ENCODE measurements at places on chromosomes 3 and 15.

- DNase-seq = no peak
Observed at GRCh38 chr15:73844356-73844755, 29.0 kb upstream of the TBC1D21 start.

DNA sequence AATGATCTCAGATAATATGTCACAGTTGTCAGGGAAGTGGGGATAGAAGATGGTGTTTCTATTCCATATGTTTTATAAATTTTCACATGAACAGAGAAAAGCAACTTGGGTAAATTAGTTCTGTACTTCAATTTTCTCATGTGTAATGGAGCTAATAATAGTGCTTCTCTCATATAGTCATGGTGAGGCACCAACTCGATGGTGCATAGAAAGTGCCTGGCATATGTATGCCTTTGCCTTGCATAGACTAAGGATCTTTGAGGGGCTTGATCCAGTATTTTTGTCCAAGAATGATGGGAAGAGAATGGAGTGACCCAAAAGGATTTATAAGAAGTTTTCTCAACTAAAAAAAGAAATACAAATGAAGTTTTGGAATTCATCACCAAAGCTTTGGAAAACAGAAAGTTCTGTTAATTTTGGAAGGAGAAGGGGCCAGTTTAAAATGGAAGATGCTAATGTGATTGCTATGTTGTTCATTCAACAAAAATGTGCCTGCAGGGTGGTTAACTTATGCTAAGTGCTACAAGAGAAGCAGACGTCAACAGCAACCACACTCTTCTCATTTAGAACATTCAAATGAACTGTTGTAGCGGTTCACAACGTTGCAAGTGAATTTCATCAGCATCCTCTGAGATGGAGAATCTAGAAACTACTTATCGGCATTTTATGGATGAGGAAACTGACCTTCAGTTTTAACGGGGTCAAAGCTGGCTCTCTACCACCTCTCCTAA lies 86.1 kb downstream of the RTP4 start:
- no peak for DNase-seq

DNA sequence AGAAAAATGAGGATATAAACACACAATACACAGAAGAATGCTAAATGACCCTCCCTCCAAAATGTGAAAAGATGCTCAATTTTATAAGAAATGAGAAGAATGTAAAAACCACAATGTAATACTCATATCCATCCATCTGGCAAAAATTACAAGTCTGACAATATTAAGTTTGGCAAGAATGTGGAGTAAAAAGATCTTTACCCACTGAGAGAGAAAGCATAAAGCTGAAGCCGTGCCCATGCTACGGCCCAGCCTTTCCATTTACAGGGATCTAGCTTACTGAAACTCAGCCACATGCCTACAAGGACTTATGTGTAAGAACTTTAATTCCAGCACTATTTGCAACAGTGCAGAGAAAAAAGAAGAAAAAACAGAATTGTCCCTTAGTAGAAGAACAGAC lies 42.9 kb downstream of the ATP13A3 start:
- DNase-seq = no peak

GRCh38 chr3:126357295-126358037 lies at the start of gene KLF15:
Gene KLF15, minus strand, starts transcription at chr3:126357408. Its CDS starts 4,486 bp downstream, at chr3:126352922.
- peak; percentile 48 for DNase-seq

GRCh38 chr3:169118666-169119370 lies 544.7 kb downstream of the MECOM start:
- no peak for DNase-seq

- no peak for DNase-seq
Observed at GRCh38 chr15:93707751-93708150, 523.6 kb upstream of the MCTP2 start.

DNA sequence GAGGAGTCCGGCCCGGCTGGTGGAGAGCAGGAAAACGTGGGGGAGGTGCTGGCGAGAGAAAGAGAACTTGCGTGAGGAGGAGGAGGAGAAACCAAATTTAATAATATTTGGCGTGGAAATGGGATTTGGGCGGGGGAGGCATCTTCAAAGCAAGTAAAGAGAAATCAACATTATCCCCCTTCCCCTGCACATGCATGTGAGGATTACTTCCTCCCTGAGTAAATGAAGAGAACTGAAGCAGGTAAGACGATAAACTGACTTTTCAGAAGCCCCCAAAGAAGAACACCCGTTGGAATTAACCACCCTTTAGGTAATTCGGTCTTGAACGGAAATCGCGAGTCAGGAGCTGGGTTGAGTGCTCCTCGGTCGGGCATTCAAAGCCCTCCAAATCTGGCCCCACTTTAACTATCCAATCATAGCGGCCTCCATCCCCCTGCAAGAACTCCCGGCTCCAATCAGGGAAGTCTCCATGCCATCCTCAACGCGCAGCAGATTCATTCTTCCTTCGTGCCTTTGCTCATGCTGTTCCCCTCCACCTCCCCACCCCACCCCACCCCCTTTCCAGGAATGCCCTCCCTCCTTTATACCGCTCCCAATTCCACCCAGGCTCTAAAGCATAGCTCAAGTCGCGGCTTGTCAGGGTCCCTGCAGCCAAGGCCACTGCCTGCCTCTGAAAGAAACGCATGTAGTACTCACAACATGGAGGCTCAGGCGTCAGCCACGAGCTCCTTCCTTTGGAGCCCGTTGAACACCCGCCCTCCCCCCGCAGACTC lies 545 bp upstream of the RFX7 start:
- DNase-seq = peak; percentile 11

DNA sequence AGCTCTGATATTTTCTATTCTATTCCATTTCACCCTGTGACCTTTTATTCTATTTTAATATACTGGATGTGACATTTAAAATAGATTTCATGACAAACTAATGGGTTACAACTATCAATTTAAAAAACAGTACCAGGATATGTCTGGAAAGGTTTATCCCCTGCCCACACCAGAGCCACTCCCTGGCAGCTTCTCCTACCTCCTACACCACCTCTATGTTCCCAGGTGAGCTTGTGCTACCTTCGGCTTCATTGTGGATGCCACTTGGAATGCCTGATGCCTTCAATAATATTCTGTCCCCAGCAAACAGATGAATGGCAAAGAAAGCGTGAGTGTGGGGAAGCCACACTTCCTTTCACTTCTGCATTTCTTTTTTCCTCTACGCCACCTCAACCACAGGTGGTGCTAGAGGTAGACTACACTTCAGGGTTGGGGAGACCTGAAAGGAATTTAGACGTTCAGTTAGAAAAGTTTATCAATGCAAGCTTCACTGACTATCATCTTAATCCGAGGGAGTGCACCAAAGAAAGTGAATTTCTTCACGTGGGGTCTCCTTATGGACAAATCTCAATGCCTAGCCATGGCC lies 213.0 kb downstream of the SSR3 start:
- no peak for DNase-seq

DNA sequence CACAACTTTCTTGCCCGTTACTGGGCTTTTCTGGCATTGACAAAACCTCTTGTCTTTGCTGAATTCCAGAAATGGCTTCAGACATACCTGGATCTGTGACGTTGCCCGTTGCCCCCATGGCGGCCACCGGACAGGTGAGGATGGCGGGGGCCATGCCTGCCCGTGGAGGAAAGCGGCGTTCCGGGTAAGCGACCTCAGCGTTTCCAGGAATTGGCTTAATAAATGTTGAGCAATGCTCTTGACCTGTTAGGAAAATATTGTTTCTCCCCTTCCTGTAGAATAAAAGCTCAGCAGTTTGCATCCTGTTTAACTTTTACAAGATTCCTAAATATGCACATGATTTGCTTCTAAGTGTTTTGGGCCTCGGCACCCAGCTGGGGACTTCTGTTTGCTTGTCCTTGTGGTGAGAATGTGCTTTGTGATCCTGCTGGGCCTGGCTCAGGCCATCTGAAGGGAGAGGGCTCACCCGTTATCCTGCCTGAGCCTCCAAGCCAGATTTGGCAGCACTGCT lies 46.7 kb downstream of the ARNT2 start:
- DNase-seq = no peak

Measured in activated CD8-positive, alpha-beta memory T cell treated with anti-CD3 and anti-CD28 coated beads for 48 hours (primary cell).